ENCODE measurements at places on chromosomes 6 and 20.

- DNase-seq = no peak
These were observed 152.7 kb downstream of the RNGTT start for GRCh38 chr6:88810701-88811100.

DNA sequence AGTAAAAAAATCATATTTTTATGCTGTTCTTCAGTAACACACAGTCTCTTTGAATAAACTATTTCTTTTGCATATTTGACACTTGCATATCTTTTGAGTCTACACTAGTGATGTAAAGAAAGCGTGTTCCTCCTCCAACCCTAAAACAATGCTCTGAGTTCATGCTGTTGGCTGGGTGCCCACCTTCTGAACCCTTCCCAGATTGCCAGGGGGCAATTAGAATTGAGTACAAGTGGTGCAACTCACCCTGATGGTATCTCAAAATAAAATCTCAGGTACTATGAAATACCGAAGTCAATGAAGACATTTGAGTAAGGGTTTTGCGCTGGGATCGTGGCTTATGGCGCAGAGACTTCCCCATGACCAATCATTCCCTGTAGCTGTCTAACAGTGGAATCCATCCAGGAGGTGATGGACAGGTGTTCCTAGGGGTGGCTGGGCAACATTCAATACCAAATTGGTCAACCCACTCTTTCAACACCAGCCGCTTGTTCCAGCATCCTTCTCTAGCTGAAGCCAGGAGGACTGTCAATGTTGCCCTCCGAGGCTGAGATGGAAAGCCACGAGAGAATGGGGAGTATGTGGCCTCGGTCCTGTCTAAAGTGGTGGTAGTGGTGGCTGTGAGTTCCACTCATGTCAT lies 94.4 kb upstream of the ZNFX1 start:
- no peak for DNase-seq

- DNase-seq = no peak
These were observed 59.4 kb upstream of the CITED2 start for GRCh38 chr6:139433631-139434419.

DNA sequence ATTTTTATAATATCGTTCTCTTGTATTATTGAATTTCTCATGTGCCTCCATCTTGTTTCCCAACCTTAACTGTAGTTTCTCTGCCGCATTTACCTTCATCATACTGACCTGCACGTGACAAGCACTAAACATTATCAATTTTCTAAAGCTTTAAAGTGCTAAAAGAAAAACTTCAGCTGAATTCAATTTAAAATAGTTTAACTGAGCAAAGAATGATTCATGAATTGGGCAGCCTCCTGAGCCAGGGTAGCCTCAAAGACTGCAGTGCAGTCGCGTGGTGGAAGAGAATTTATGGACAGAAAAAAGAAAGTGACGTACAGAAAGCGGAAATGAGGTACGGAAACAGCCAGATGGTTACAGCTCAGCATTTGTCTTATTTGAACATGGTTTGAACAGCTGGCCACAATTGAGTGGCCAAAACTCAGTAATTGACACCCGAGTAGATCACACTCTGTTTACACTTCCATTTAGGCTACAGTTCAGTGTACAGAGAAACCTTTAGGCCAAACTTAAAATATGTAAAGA lies 4.2 kb upstream of the ZDHHC14 start:
- DNase-seq = peak; percentile 75

- DNase-seq = no peak
These were observed 24.8 kb downstream of the C6orf15 start for GRCh38 chr6:31087494-31088089.

DNA sequence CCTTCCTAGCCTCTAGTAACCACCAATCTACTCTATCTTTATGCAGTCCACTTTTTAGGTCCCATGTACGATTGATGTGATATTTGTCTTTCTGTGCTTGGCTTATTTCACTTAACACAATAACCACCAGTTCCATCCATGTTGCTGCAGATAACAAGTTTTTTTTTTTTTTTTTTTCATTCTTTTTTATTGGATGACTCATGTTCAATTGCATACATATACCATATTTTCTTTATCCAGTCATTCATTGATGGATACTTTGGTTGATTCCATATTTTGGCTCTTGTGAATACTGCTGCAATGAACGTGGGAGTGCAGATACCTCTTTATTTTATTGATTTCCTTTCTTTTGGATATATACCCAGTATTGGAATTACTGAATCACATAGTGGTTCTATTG lies 600.4 kb upstream of the FLRT3 start:
- DNase-seq = no peak

GRCh38 chr6:112227992-112228391 lies 26.4 kb downstream of the LAMA4 start:
- DNase-seq = no peak

- DNase-seq = no peak
These were observed 13.9 kb downstream of the PMEPA1 start for GRCh38 chr20:57695940-57696339.

- DNase-seq = no peak
These were observed 23.2 kb upstream of the STX11 start for GRCh38 chr6:144127097-144127496.

DNA sequence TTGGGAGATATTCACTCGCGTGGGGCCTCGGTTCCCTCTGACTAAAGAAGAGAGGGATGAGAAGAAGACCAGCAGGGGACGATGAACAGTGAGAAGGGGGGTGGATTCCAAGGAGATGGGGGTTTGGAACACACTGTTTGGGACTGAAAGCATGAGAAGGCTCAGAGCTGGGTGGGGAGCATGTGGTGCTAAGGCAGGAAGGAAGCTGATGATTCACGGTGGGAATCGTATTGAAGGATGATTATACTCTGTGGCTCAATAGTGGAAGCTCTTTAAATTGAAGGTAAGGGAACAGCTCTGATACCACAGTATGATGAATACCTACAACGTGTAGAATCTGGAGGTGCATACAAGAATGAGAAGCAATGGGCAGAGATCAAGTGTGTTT lies 117.5 kb upstream of the KCNK16 start:
- no peak for DNase-seq

DNA sequence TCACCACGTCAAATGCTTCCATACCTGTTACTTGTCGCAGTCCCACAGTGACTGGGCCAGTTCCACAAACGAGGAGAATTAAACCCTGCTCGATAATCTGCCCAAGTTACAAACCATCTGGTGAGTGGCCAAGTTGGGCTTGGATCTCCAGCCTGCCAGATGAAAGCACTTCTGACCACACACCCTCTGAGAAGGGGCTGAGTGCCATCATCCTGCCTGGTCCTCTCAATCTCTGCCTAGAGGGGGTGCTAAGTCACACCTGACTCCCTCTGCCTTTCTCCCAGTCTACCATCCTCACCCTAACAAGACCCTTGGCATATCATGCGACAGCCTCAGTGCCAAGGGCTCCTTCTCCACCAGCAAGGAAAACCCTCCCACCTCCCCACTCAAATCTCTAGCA lies 15.8 kb downstream of the RRP36 start:
- no peak for DNase-seq

GRCh38 chr6:86937219-86938079 lies at the start of gene HTR1E:
TSS of gene HTR1E (plus strand) at chr6:86937528. CDS start at chr6:87015335, 77,807 bp downstream.
- DNase-seq = peak; percentile 42

- DNase-seq = no peak
These were observed 285.4 kb upstream of the FLRT3 start for GRCh38 chr20:14622796-14623195.

DNA sequence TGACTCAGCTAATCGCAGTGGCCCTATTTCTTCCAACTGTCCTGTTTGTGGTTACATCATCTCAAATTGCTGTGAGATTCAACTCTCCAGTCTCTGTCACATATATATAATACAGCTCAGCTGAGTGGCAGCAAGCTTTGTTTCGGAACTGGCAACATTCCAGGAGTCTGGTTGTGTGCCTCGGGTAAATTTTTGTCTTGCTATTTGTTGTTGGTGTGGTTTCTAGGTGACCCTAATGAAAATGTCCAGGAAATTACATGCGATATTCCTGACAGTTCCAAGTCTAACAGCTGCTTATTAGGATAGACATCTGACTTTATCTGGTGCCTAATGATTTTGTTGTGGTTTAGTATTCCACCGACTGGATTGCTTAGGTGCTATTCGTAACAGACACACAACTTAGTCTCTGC lies 581.8 kb downstream of the CD109 start:
- DNase-seq = no peak

DNA sequence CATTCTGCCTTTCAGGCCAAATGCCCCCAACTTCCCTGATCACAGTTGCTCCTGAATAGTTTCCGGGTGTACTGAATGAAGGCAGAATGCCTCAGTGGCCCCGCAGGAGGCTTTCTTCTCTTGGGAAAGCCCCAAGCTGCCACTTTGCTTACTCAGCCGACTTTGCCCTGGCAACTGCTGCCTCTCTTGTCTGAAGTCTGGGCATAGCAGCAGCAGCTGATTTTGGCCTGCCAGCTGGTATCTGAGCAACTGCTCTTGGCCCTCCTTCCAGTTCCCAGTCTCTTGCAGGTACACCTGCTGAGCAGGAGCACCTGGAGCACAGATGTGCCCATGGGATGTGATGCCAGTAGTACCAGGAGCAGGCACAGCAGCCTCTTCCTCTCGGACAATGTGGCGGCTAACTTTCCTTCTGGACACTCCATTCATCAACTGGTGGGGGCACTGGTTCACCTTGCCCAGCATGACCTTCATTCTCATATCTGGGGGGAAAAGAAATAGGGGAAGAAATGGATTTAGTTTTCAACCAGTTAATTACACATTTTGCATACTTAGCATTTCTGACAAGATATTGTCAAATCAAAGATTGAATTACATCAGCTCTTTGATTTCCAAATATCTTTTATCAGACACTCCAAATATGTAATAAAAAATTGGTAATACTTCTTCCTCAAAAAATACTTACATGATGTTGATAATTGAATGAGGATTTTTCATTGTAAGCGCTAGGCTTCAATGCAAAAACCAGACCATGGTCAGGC lies 468.2 kb downstream of the PKHD1 start:
- no peak for DNase-seq

- no peak for DNase-seq
These were observed 13.1 kb downstream of the RRAGD start for GRCh38 chr6:89398762-89399525.

DNA sequence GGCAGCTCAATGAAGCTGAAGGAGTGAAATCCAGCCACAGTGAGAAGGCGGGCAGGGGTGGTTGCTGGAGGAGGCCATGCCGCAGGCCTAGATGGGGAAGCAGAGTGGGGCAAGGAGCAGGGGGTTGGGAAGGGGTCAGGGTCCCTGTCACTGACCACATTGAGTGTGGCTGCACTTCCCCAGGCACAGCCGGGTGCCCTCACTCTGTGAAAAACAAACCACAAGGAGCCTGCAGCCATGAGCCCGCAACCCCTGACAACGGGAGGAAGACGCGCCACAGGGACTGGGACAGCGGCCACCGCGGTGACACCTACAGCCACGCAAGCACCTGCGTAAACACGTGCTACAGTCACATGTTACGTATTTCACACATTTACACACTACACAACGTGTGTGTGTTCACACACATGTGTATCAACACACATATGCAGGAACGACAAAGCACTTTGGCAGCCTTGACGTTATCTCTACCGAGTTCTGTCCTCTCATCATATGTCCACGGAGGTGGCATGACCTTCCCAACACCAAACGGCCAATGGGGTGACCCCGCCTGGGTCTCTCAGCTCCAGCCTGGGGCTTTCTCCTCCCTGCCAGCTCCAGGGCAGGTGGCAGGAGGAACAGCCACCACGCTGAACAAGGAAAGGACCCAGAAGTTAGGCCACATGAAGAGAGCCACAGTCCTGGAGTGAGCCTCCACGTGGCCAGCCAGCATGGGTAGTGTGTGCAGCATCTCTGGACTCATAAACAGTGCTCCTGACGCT lies 137.6 kb upstream of the RPS6KA2 start:
- no peak for DNase-seq

DNA sequence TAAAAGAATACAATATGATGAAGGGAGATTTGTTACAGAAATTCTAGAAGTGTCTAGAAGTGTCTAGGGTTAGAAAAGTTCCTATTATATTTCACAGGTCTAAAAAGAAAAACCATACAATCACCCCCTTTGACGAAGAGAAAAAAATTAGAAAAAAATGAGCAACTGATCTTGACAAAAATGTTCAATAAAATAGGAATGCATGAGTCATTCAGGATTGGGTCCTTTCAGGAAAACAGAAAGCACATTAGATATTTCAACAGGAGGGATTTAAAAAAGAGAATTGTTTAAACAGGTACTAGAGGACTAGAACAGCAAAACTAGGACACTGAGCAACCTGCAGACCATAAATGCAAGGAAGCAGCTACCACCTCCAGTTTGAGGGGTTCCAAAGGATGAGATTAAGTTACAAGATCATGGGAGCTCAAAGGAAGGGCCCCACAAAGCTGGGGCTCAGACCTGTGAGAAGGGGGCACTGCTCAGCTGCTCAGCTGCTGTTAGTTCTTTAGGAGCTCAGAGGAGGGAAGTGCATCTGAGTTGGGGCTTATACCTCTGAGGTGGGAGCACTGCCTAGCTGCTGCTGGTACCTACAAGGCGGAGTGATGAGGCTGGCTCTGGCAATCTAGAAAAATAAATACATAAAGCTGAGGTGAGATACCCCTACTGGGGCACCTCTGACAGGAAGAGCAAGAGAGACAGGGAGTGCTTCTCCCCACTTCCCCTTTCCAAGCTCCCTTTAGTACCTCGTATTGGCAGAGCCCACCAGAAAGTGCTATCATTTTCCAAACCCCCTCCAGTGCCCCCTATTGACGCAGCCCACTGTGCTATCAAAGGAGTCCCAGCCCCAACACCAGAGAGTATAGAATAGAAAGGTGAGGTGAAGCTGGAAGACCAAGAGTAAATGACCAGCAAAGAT lies 27.1 kb upstream of the BEND6 start:
- DNase-seq = no peak

GRCh38 chr20:37385176-37385575 lies 39.2 kb downstream of the SRC start:
- DNase-seq = no peak

GRCh38 chr6:122494665-122495272 lies 23.2 kb upstream of the SERINC1 start:
- no peak for DNase-seq

DNA sequence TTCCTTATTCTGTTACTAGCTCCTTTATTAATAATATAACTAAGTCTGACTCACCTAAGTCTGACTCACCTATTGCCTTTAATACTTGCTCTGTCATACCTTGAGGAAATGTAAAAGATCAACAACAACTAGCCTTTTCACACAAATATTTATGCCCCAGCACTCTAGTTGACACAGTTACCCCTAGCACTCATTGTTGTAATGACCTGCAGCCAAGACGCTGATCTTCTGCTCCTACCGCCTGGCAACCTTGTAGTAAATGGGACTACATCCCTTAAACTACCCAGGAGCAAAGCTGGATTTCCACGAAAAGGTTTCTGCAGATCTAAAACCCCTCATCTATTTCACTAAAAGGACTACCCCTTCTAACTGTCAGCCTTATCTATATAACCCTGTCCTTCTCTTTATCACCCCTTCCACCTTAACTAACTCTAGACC lies 90.0 kb downstream of the PLG start:
- no peak for DNase-seq

DNA sequence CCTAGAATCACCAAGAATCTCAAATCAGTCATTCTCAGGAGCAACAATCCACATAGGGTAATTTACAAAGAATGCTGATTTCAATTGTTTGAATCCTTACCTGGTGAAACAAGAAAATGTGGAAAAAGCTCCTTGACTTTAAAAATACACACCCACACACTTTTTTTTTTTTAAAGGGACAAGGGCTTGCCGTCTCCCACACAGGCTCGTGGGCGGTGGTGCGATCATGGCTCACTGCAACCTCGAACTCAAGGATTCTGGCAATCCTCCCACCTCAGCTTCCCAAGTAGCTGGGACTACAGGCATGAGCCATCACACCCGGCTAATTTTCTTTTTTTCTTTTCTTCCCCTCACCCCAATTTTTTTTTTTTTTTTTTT lies 30.7 kb downstream of the PARD6B start:
- no peak for DNase-seq

- no peak for DNase-seq
These were observed 81.6 kb downstream of the KCNB1 start for GRCh38 chr20:49400904-49401303.
